Activated CD4-positive, alpha-beta T cell treated with anti-CD3 and anti-CD28 coated beads, Interleukin-2, Interleukin-6, amounts not matched to agents 100 ng/mL and 50 ng/mL, durations not matched to agents 16 hours and 8 hours (primary cell): ENCODE measurements at places on chromosomes 3 and 15.

DNA sequence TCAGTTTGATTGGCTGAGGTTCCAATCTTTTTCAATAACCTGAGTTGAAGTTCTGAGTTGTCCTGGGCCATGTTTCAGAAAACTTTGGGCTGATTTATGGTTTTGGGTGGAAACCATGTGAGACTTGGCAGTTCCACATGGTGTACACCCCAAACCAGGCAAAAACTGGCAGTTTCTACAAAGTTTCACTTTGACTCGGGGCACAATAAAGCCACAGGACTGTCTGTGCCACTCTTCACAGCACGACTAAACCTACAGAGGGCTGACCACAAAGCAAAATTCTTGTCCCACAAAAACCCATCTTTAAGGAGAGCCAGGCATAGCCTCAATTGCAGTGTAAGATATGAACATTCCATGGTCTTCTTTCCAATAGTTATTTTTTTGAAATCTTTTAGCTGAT lies 155.0 kb downstream of the DUT start:
- DNase-seq: peak; percentile 41

DNA sequence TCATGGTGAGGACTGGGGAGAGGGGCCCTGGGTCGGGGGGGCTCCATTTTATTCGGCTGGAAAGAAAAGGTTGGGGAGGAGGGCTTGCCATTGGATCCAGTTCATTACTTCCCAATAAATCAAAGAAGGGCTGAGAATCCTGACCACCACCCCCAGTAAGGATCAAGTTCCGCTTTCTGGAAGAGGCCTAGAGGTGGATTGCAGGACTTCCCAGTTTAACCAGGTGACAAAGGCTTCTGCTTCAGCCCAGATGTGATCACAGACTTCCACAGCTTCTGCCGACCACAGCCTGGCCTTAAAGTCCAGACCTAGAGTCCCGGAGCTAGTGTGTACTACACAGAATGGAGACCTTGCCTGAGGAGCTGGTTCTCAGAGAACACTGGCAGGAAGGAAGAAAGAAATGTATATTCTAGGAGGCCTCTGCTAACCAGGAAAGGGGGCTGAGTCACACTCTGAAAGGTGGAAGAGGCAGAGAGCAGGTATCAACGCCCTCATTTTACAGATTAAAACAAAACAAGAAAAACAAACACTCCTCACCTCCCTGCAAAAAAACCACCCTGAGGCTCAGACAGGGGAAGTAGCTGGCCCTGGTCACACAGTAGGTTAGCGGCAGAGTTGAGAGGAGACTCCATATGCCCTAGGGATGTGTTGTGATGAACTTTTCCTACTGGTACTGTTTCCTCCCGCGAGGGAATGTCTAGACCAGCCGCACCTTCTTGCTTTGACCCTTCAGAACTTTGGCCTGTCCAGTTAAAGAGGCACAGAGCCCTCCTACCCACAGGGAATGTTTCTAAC lies 1.1 kb upstream of the CEMIP start:
- no peak for DNase-seq

- peak; percentile 57 for DNase-seq
Observed at GRCh38 chr15:77659350-77660321, 26.9 kb upstream of the LINGO1 start.

DNA sequence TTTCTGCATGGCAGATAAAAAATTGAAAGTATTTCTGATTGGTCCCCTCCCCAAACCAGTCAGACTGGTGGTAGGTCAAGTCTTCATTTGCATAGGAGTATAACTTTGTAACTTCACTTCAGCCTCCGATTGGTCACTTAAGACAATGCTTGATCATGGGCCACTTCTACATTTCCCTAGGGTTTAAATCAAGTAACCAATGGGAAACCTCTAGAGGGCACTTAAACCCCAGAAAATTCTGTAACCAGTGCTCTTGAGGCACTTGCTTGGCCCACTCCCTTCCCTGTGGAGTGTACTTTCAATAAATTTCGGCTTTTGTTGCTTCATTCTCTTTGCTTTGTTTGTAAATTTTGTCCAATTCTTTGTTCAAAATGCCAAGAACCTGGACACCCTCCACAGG lies 225.5 kb downstream of the ARPP21 start:
- no peak for DNase-seq

- DNase-seq: no peak
Observed at GRCh38 chr15:68729789-68730411, 90.8 kb downstream of the ANP32A start.

DNA sequence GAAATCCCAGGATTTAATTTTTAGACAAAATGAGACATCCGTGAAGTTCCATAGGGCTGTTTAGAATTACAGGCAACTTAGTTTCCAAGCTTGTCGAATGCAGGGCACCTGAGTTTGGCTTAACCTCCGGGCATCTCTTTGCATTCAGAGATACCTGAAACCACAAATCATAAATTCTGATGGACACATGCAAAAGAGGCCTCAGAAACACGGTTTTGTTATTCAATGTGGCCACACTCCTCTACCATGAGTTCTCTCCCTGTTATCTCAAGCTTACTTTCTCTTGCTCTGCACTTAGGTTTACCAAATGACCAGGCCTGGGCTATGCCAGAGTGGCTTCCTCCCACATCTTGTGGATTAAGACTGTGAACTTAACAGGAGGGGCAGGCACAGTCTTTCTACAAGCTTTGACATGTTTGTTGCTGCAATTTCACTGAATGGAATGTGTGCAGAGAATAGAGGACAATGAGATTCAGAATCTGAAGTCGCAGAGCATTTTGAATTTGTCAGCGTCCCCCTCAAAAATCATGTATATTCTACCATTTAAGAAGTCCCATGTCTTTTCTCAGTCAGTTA lies 137.7 kb downstream of the TPRG1 start:
- no peak for DNase-seq

DNA sequence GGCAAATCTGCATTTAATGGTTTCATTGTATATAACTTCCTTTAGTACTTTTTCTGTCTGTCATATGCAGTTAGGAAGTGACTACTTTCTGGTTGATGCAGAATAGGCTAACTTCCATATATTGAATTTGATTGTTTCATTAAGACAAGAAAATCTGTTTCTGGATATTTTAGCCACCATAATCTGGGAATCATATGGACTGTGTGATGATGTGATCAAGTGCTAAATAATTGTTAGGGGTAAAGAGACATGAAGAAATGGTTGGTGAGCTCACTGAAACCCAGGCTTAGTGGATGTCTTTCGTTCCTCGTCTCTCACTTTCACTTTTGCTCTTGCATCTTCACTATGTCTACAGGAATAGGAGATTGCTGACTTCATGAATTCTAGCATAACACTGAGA lies 3.5 kb upstream of the MNS1 start:
- peak; percentile 46 for DNase-seq

- no peak for DNase-seq
Observed at GRCh38 chr3:64691051-64691450, 3.3 kb upstream of the ADAMTS9 start.

GRCh38 chr15:85414495-85414894 lies 34.1 kb downstream of the AKAP13 start:
- DNase-seq: no peak

GRCh38 chr3:25690768-25691533 lies 26.2 kb upstream of the TOP2B start:
- no peak for DNase-seq

DNA sequence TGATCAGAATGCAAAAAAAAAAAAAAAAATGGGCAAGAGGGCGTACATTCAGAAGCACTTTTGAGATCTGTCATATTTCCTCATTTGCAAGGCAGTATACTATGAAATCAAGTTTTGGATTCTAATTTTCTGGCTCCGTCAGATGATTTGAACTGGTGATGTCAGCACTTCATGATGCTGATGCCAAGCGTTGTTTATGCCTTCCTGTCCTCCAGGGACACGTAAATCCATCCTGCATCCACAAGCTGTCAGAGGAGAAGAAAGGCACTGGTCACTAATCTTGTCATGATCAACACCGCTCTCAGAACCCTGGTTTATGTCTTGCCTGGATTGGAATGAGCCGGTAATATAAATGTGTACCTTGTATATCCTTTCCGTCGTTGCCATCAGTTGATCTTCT lies 152.1 kb upstream of the EPHA3 start:
- no peak for DNase-seq

DNA sequence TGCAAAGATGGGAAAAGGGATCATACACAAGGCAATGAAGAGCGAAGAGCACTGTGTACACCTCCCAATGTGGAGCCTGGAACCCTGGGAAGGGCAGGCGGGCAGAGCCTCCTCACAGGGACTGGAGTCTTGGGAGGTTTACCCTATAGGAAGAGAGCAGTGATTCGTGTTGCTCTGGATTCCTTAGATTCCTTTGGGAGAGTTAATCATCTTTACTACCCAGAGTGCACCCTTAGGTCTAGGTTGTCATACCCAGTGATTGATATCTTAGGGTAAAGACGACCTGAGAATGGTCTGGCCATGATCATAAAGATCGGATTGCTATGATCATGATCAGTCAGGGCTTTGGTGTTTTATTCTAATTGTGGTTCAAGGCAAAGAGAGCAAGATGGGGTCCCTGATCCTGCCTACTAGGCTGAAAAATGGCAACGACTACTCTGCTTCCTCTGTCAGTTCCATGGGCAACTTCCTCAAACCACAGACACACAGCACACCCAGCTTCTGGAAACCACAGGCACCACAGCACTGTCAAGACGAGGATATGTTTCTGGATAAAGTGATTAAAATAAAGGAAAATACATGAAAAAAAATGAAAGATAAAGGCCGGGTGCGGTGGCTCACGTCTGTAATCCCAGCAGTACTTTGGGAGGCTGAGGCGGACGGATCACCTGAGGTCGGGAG lies 20.4 kb upstream of the MAP6D1 start:
- no peak for DNase-seq

DNA sequence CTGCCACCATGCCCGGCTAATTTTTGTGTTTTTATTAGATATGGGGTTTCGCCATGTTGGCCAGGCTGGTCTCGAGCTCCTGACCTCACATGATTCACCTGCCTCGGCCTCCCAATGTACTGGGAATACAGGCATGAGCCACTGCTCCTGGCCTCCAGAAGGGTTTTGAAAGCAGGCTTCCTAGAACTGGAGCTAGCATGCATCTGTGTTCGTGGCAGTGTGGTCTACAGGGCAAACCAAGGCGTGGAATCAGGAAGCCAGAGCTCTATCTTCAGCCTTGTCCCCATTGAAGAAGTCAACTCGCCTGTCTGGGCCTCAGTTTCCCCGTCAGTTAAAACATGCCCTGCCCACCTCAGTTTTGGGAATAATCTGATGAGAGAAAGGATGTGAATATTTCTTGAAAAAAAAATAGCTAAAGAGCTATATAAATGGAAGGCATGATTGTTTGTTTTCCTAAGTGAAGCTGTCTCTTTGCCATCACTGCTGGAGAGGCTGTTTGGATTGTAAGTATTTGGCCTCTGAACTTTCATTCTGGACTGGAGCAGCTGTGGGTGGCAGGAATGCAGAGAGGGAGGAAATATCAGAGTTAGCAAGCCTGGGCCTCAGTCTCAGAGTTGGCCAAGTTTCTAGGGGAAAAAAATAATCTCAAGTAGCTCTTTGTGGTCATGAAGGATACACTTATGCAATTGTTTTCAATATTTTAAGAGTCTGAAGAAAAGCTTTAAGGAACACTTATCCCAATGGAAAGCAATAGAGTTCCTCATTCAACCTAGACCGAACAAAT lies 36.5 kb upstream of the UACA start:
- no peak for DNase-seq

DNA sequence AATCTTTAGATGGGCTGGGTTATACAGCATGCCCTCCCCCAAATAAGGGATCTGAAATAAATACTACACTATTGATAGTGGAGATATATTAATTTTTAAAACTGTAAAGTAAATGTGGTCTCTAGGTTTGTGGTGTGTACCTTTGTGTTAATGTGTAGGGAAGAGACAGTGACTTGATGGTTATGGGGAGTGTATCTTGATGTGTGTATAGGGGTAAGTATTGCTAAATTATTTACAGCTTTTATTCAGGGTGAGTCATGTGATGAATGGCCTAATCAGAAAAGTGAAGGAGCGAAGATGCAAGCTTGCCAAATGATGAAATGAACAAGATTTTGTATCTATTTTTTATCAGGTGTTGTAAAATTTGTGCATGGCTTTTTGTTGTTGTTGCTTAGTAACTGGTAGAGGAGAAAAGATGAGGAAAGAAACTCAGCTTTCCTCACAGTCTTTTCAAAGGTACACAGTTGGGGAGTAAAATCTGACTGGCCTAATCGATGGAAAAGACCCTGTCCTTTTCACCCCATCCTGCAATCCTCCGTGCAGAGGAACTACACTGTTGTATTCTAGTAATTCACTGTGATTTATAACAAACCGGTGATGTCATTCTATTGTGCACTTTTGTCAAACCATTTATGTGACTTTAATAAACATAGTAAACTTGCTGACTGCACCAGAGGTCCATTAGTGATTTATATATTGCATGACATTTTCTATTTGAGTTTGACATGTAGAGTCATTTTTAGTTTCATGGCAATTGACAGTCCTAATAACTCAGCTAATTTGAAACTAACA lies 17.7 kb downstream of the FEM1B start:
- DNase-seq: no peak
